ENCODE measurements at places on chromosomes 7 and 10.
A peak's percentile ranks its signal among the peaks of the same experiment; 100 is the strongest.

DNA sequence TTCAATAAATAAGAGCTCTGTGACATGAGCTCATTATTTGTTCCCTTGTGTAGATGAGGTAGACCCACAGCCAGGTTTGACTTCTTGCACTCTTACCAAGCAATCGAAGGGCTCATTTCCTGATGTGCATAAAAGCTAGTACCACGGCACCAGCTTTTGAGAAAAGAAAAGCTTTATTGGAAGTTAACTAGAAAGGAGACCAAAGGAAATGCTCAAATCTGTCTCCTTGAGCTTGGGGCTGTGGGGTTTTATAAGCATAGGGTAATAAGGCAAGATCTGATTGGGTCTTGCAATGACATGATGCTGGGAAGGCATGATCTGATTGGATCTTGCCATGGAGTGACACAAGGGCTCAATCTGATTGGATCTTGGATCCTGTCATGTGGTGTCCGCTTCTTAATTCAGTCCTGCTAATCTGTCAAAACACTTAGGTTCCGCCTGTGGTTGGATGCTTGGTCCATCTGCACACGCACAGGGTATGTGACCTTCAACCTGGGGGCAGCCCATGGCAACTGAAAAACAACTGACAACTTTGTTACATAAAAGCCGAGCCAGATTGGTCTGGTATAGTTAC is 47.8 kb upstream of the FRMD4A start:
- peaks cover 55% of the 10 kb centered on the region for H3K27me3 ChIP-seq
- no peak overlapping the region for H3K27ac ChIP-seq
- peaks cover 2% of the 10 kb centered on the region for H3K36me3 ChIP-seq
- no peak overlapping the region for H3K4me3 ChIP-seq
- H3K4me1 ChIP-seq: no peaks in the 10 kb centered on the region
- DNase-seq: no peak

DNA sequence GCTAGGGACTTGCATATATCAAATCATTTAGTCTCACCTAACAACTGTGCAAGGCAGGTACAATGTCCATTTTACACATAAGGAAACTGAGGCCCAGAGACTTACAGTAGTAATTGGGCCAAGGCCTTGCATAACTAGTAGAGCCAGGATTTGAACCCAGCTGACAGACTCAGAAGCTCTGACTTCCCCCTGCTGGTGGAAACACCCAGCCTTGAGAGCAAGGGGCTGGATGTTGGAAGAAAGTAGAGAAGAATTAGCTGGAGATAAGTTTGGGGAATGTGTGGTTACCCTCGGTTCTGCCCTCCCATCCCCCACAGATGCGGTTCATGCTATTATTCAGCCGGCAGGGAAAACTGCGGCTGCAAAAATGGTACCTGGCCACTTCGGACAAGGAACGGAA is 2.0 kb downstream of the AP1S1 start:
- DNase-seq: no peak
- H3K27ac ChIP-seq: no peak overlapping the region
- no peak overlapping the region for H3K4me3 ChIP-seq

DNA sequence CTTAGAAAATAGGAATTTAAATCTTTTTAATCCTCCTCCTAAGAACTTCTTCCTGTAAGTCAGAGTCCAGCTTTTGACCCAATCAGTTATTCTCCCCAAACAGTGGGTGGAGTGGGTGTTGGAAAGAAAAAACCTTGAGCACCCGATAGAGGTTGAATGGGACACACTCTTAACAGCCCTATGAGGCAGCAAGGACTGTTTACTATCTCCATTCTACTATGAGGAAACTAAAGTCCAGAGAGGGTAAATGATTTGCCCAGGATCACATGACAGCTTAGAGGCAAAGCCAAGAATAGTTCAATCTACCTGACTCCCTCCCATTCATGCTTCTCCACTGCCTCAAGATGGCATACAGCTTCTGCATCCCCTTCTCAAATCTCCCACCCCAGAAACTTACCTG is 57.6 kb upstream of the SLC35B4 start:
- no peak overlapping the region for H3K27ac ChIP-seq
- H3K4me1 ChIP-seq: no peaks in the 10 kb centered on the region
- no peak for DNase-seq
- no peak overlapping the region for H3K4me3 ChIP-seq
- H3K27me3 ChIP-seq: peaks cover 25% of the 10 kb centered on the region
- H3K36me3 ChIP-seq: no peaks in the 10 kb centered on the region

DNA sequence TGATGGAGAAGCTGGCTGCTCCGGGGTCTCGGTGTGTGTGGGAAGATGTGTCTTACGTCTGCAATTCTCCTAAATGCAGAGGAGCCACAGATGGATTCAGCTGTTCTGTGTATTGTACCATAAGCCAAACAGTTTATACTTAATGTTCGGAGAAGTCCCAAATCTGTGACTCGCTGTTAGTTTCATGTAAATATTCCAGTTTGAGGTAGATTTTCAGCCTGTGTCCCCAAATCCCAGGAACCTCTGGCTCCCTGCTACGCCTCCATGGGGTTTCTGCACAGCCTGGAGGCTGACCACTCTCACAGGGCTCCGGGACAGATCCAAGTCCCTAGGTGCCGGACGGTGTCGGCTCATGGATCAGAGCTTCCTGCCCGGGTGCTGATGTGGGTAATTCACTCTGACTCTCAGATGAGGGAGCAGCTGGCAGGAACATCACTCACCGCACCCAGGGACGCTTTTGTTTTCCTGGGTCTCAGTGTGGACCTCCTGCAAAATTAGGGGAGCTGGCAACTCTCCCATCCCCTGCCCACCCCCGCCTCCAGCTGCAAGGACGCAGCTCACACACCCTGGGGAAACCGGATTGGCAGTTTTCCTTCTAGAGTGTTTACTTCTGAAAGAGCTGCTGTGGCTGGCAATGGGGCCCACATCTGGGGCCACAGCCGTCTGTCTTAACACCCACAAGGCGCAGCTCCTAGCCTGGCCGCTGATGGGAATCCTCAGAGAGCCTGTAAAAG is 421.1 kb upstream of the FOXK1 start:
- no peaks in the 10 kb centered on the region for H3K36me3 ChIP-seq
- DNase-seq: no peak
- H3K4me1 ChIP-seq: no peaks in the 10 kb centered on the region
- H3K4me3 ChIP-seq: no peak overlapping the region

DNA sequence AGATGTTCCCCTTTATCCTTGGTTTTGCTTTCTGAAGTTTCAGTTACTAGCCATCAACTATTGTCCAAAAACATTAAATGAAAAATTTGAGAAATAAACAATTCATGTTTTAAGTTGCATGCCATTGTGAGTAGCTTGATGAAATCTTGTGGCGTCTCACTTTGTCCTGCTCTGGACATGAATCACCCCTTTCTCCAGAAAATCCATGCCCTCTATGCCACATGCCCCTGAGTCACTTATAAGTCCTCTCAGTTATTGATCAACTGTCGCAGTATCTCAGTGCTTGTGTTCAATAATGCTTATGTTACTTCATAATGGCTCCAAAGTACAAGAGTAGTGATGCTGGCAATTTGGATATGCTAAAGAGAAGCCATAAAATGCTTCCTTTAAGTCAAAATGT is 208.0 kb upstream of the FERD3L start:
- H3K27me3 ChIP-seq: no peaks in the 10 kb centered on the region
- H3K4me1 ChIP-seq: no peaks in the 10 kb centered on the region
- H3K27ac ChIP-seq: no peak overlapping the region
- no peak for DNase-seq
- no peak overlapping the region for H3K4me3 ChIP-seq
- H3K36me3 ChIP-seq: peaks cover 2% of the 10 kb centered on the region

DNA sequence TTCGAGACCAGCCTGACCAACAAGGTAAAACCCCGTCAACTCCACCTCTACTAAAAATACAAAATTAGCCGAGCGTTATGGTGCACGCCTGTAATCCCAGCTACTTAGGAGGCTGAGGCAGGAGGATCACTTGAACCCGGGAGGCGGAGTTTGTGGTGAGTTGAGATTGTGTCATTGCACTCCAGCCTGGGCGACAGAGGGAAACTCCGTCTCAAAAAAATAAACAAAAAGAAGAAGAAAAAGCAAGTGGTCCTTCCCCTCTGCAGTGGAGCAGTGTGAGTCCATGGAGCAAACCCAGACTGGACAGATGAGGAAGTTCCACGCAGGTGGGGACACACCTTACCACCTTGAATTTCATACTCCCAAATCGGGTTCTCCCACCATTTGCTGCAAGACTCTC is 13.1 kb upstream of the SERPINE1 start:
- H3K36me3 ChIP-seq: no peaks in the 10 kb centered on the region
- H3K4me3 ChIP-seq: no peak overlapping the region
- peaks cover 21% of the 10 kb centered on the region for H3K27me3 ChIP-seq
- no peak for DNase-seq
- no peaks in the 10 kb centered on the region for H3K4me1 ChIP-seq

DNA sequence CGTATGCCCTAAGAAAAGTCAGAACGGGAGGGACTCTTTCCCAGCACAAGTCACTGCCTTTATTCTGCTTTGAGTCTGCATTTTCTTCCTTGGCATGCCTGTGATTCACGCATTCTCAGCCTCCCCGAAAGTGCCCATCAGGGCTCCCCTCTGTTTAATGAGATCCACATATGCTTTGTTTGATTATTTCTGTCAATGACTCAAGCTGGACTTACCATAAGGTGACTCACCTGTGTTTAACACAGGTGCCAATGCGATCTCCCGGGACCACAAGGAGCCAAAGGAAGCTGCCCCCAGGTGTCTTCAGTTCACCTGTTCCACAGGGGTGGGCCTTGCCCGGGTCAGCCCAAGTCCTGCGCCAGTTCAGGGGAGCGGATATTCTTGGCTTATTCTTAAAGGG is 386.0 kb upstream of the SHH start:
- no peak overlapping the region for H3K4me3 ChIP-seq
- no peaks in the 10 kb centered on the region for H3K4me1 ChIP-seq
- H3K27ac ChIP-seq: no peak overlapping the region
- no peak for DNase-seq
- peaks cover 18% of the 10 kb centered on the region for H3K27me3 ChIP-seq
- H3K36me3 ChIP-seq: no peaks in the 10 kb centered on the region

GRCh38 chr7:27243340-27244163 is 950 bp downstream of the EVX1 start:
- H3K4me1 ChIP-seq: peaks cover 13% of the 10 kb centered on the region
- H3K27me3 ChIP-seq: peaks cover 84% of the 10 kb centered on the region
- peak overlapping the region; percentile 40 for H3K4me3 ChIP-seq
- peaks cover 8% of the 10 kb centered on the region for H3K36me3 ChIP-seq
- DNase-seq: no peak

GRCh38 chr7:143391462-143392404 is 10.6 kb downstream of the ZYX start:
- H3K4me3 ChIP-seq: no peak overlapping the region
- peaks cover 27% of the 10 kb centered on the region for H3K36me3 ChIP-seq
- DNase-seq: no peak
- peaks cover 19% of the 10 kb centered on the region for H3K4me1 ChIP-seq
- no peak overlapping the region for H3K27ac ChIP-seq

DNA sequence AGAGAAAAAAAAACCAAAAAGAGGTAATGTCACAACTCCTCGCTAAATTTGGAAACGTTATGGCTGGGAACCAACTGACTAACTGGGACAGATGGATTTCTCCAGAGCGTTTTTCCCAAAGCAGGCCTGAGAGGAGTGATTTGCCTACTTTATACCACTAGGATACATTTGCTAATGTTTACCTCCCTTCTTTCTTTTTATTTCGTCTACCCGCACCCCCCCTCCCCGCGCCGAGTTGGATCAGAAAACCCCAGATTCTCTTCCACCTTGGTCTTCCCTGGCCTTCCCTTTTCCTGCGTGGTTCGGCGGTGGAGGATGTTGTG is 7.2 kb downstream of the CPA2 start:
- no peaks in the 10 kb centered on the region for H3K4me1 ChIP-seq
- H3K4me3 ChIP-seq: no peak overlapping the region
- no peaks in the 10 kb centered on the region for H3K36me3 ChIP-seq
- H3K27me3 ChIP-seq: peaks cover 39% of the 10 kb centered on the region
- no peak overlapping the region for H3K27ac ChIP-seq
- no peak for DNase-seq
